ENCODE measurements at places on chromosomes 13 and 19.

DNA sequence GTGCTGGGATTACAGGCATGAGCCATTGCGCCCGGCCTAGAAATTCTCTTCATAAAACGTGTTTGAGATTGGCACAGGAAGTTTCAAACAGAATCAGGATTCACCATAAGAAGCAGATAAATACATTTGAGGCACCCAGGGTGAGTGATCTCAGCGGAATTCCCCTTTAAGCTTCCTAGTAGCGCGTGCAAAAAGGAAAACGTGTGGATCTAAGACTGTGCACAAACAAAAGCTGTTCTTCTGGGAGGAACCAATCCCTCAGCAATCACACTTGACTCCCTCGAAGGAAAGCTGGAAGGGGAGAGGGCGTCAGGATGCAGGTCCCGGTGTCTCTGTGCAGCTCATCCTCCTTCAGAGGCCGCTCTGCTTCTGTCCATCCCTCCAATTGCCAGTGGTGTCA is 15.5 kb downstream of the MCF2L start:
- DNase-seq = no peak

- no peak for DNase-seq
Measured at GRCh38 chr13:108812661-108813060, 183.2 kb downstream of the MYO16 start.

DNA sequence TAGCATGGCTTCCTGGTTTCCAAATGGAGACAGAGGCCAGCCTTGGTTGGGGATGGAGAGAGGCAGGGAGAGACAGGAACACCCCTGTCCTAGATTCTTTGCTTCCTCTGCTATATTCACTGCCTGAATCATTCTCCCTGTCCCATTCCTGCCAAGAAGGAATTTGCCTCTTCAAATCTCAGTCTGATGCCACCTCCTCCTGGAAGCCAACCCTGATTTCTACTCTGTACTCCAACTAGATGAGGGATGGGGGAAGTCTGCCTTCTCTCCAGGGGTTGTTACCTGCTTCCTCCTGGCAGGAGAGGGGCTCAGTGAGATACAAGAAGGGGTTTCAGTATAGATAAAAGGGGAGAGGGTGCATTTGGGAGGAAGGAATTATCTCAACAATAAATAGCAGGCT is 1.3 kb upstream of the ACTL9 start:
- no peak for DNase-seq

DNA sequence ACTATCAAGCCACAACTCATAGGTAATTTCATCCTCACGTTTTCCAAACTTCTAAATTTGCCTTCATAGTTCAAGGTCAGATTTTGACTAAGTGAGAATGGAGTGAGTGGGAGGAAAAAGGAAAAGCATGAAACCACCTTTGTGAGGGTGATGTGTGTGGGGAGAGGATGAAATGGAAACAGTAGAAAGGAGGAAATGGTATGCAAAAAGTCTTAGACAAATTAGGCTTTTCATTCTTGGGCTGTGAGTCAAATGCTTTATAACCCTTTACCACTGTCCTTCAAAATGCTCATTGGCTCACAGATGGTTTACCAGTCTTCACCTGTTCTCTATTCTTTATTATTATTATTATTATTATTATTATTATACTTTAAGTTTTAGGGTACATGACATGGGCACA is 127.2 kb downstream of the RAP2A start:
- no peak for DNase-seq

- no peak for DNase-seq
Measured at GRCh38 chr13:109205315-109205714, 575.9 kb downstream of the MYO16 start.

DNA sequence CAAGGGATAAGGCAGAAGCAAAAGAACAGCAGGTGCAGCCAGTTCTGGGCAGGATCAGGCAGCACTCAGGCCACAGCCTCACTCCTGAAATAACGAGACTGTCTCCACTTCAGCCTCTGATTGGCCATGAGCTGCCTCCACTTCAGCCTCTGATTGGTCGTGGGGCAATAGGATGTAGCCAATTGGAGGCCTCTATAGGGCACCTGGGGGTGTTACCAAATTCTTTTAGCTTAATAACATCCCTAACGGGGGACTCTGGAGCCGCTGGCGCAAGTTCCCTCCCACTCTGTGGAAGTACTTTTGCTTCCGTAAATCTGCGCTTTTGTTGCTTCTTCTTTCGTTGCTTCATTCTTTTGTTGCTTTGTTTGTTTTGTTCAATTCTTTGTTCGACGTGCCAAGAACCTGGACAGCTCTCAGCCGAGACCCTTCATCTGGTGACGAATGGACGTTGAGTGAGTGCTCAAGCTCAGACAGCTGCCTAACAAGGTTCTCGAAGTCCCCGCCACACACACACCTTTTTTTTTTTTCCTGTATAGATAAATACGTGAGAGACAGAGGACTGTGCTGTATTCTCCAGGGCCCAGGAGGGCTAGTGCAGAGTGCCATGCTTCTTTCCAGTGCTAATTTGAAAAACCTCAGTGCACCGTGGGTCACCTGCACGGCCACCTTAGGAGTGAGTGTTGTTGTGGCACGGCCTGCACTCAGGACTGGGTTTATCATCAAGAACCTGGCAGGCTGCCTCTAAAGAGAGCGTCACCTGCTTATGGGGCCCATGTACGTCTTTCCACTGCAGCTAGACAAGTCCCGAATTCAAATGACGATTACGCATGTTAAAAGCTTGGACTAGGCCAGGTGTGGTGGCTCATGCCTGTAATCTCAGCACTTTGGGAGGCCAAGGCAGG is 32.0 kb upstream of the TUBGCP3 start:
- no peak for DNase-seq

DNA sequence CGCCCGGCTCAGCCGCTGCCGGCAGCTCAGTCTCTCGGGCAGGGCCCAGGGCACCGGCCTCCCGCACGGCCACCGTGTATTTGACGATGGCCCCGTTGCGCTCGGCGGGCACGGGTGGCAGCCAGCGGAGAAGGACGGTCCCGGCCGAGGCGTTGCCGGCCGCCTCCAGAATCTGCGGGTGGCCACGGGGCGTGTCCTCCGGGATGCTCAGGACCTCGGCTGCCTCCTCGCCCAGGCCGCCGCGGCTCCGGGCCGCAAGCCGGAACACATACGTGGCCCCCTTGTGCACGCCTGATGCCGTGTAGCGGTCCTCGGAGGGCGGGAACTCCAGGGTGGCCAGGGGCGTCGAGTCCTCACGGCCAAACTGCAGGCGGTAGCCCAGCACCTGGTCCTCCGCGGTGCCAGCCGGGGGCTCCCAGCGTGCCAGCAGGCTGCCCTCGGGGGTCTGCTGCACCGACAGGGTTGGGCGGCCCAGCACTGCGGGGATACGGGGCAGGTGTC is 117.7 kb downstream of the PTPRS start:
- DNase-seq = no peak

DNA sequence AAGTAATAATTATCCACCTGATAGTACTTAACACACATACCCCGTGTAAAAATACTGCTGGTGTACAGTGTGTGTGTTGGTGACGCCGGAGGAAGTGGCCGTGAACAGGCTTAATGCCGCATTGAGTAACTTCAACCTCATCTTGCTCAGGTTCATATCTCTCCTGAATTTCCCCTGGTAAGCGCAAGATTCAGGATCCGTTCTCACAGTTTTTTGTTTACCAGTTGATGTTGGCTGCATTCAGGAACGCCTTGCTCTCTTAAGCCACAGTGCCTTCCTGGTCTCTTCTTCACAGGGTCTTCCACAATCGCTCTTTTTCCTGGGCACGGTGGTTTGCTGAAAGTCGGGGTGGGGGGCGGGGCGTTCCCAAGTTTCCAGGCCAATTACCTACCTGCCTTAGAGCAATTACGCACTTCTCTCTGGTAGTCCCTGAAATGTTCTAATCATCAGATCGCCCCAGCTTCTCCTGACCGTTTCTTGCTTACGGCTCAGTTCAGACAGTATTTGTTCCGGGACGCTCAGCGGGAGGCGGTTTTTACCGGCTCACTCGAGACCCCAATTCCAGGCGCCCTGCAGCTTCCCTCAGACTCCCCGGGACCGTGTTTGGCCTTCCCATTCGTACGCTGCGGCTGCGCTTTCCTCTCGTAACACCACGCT is 706 bp upstream of the DNAJC3 start:
- DNase-seq = peak; percentile 10

Data from AG20443 (cell line).